Activated CD4-positive, alpha-beta T cell treated with anti-CD3 and anti-CD28 coated beads for 24 hours (primary cell): ENCODE measurements at places on chromosomes 16 and 17.

DNA sequence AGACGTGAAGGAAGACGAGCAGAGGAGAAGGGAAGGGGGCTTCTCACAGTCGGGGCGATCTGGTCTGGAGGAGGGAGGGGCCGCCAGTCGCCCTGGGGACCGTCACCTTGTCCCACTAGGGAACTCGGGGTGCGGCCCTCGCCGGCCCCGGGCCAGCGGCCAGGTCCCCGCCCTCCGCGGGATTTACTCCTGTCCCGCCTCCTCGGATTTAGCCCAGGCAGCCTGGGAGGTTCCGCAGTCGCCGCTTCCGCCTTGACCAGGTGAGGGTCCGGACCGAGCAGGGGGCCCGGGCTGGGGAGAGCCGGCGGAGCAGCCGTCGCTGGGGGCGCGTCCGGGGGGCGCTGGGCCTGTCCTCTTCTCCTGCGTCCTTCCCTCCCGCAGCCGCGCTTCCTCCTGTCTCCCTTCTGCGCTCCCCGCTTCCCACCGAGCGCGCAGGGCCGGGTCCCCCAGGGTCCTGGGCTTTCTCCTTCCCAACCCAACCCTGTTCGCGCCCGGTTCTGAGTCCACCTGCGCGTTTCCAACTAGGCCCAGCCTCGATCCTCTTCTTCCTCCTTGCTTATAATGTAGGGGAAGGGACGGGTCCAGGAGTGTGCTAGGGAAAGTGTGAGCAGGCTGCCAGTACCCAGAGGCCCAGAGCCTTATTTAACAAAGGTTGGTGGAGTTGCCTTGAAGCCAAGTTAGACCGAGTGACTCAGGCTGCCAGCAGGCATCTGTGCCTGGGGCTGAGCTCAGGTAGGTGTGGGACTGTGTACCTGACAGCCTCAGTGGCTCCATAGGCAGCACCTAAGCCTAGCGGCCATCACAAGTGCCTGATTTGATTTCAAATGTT lies at the start of gene TNK1:
Gene TNK1 (plus strand): TSS at position 235 of the 829 bp plus-strand sequence. CDS start 1,838 bp downstream, outside the sequence.
- DNase-seq = no peak

DNA sequence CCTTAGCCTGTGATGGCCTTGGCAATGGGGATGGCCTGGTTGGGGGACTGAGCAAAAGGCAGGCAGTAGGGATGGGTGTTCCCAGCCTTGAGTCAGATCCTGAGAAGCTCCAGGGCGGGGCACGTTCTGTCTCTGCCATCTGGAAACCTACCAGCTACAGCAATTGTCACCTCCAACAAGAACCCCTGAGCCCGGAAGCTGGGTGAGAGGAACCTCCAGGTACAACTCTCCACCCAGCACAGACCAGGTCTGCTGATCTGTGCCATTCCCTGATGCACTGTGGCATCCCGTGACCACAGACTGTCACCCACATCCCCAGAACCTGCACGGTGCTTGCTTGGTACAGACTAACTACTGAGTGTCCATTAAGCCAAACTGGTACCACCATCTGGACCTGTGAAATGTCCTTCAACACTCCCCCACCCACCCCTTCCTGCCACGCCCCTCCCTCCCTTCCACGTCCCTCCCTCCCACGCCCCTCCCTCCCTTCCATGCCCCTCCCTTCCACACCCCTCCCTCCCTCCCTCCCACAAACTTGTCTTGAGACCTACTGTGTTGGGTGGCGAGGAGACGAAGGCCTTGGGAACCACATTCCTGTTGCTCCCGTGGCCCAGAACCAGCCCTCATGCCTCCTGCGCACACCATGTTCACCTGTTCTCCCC lies 16.6 kb downstream of the MYO15B start:
- no peak for DNase-seq

GRCh38 chr17:56983366-56983765 lies 5.4 kb downstream of the SCPEP1 start:
- no peak for DNase-seq

- DNase-seq = no peak
Measured at GRCh38 chr16:73945631-73946030, 351.0 kb upstream of the PSMD7 start.

GRCh38 chr16:75701361-75701760 lies at the start of gene DUXB:
TSS of gene DUXB (minus strand) at chr16:75701461. CDS start at chr16:75701418, 43 bp downstream.
- no peak for DNase-seq

DNA sequence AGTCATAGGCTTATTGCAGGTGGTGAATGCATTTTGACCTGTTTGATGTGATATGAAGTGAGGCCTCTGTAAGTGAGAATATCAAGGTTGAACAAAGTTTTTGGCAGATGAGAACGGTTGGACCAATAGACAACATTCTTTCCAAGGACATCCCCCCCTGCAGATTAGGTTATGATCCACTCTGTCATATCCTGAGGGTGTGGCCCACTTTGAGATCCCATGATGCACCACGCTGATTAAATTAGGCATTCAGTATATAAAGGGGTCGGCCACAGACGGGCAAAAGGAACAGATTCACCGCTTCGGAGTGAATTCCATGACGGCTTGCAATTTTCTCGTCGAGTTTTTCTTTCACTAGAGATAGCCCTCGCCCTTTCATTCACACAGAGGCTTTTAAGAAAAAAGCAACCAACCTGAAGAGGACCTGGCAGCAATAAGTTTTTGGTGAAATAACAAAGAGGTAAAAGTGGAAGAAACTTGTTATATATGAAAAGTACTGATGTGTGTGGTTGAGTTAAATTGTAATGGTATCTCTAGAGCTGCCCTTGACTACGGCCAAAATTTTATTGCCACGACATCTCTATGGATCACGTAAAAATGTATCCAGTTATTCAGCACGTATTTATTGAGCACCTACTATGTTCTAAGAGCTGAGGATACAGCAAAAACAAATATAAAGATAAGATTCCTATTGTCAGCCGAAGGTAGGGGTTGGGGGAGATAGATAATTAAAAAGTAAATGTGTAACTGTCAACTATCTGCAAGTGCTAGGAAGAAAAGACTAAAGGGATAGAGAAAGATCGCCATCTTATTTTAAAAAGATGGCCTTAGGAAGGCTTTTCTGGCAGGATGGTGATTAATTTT lies 1.7 kb upstream of the RBBP6 start:
- DNase-seq = no peak

- DNase-seq = no peak
Measured at GRCh38 chr16:23407436-23408127, 45.4 kb downstream of the COG7 start.

DNA sequence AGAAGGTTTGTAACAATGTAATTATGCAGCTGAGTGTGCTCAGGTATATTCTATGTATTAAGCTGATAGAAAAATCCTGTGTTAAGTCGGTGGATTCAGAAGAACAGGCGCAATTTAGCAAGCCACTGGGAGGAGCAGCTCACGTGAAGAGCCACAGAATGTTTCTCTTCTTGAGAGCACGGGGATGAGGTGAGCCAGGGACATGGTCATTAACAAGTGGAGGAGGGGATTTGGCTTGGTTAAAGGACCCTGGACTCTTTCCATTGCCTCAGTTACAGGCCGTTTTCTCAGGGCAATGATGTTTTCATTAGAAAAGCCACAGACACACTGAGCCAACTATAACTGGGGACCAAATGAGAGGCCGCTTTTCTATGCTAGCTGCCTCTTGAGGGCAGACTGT lies 178.7 kb downstream of the SNX29 start:
- DNase-seq = no peak

DNA sequence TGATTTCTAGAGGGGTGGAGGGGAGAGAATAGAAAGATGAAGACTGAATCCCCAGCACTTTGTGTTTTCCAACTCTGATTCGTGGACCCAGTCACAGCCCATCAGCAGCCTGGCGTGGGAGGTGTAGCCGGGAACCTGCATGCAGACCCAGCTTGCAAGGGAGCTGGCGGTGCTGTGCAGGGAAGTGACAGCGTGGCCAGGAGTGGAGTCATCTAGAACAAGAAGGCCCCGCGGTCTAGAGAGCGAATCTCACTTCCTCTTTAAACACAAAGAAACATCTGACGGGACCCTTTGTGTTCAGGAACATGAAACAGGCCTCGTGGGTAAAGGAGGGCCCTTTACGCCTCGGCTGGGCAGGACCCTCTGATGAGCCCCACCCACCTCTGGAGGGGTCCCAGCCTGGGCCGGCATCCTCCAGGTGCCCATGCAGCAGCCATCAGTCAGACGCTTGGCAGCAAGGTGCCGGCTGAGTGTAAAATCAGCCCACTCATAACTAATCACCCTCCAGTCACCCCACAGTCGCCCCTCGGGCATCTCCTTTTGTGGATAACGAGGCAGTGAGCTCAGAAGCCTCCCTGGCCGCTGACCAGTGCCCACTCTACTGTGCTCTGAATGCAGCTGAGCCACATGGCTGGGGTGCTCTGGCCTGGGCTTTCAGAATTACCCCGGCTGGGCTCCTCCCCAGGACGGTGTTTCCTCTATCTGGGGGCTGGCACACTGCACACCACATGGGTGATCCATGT lies 4.4 kb downstream of the SNAI3 start:
- peak; percentile 61 for DNase-seq

DNA sequence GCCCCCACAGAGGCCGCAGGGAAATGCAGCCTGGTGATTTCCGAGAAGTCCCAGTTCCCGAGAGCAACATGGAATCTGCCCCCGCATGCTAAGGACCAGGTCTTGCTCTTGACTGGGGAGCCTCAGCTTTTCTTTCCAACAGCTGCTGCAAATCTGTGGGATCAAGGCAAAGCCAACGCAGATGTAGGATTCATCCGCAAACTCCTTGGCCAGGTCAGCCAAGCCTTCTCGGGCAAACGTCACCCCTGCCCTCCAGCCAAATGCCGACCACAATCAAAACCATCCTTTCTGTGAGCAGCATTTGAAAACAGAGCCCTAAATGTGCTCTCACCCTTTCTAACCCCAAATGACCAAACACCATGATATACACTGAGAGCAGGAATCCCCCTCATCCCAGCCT lies 54.0 kb downstream of the MRM3 start:
- no peak for DNase-seq

GRCh38 chr16:79267781-79268180 lies 332.8 kb downstream of the MAF start:
- peak; percentile 61 for DNase-seq

DNA sequence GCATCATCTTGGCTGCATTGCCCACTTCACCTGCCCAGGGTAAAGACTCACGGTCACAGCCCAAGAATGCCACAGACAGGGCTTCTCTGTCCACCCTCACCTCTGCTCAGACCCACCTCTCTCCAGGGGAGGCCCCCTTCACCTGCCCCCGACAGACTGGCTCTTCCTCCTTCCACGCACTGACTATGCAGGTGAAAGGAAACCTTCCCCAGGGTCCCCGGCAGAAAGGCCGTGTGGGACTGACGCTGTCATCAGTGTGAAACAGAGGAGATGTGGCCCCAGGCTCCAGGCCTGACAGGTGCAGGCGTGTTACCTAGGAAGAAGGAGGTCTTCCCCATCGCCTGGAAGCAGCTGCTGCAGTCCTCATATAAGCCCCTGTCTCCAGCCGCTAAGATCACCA lies 9.3 kb upstream of the ROGDI start:
- no peak for DNase-seq

GRCh38 chr16:7513429-7513828 lies 180.8 kb downstream of the RBFOX1 start:
- DNase-seq = no peak

GRCh38 chr17:29661213-29661612 lies 38.5 kb upstream of the CORO6 start:
- DNase-seq = no peak

- DNase-seq = no peak
Measured at GRCh38 chr17:72890711-72891110, 201.8 kb downstream of the SLC39A11 start.

DNA sequence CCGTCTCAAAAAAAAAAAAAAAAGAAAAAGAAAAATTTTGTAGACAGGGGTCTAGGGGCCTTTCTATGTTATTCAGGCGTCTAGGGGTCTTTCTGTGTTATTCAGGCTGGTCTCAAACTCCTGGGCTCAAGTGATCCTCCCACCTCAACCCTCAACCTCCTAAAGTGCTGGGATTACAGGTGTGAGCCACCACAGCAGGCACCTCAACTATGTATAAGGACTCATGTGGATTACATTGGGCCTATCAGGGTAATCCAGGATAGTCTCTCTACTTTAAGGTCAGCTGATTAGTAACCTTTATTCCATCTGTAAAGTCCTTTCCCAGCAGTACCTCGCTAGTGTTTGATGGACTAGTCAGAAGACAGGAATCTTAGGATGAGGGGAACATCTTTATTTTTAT lies 22.4 kb downstream of the TADA2A start:
- no peak for DNase-seq

GRCh38 chr16:31404353-31405064 lies 11.4 kb downstream of the ITGAD start:
- no peak for DNase-seq
